ENCODE measurements at places on chromosomes 13 and 19.

- no peak for DNase-seq
Observed at GRCh38 chr19:1871630-1872029, 8.3 kb upstream of the KLF16 start.

- DNase-seq = no peak
Observed at GRCh38 chr13:44573790-44574465, 2.2 kb downstream of the TSC22D1 start.

GRCh38 chr13:31962731-31963370 is 68.7 kb upstream of the FRY start:
- no peak for DNase-seq

DNA sequence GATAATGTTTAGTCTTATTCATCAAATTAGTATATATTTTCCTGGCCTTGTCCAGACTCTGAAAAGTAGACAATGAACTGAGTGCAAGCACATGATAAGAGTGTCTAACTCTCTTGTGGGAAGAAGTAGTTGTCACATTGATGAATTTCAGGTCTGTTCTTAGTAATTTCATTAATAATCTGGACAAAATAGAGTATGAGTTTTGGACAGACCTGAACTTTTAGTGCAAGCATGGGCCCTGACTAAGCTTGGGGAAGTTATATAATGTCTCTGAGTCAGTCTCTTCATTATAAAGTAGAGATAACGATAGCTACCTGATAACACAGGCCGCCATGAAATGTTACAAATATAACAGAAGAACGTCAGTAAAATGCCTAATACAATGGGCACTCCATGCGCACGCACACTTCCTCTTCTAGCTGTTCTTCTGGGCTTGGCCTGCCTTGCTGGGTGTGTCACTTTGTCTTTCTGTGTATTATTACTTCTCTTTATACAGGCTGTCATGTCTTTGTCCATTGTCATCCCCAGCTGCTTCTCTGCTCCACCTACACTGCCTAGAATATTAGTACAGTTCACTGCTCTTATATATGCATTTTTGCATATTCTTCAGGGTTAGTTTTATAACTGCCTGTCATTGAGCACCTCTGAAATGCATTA is 129.1 kb upstream of the HTR2A start:
- no peak for DNase-seq

DNA sequence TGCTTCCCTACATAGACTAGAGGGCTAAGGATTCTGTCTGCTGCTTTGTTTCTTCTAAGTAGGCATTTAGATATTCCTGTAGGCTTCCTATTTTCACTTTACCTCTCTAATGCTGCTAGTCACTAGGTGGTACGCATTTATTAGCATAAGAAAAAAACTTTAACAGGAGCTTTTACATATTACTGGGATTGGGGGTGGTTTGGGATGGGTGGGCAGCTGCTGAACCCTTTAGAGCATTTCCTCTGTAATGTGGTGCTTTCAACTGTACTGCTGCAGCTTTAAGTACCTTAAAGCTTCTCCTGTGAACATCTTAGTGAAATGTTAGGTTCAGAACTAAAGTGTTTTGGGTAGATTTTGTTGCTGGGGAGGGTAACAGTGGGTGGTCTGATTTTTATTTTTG is 92.6 kb downstream of the ZNF486 start:
- no peak for DNase-seq

DNA sequence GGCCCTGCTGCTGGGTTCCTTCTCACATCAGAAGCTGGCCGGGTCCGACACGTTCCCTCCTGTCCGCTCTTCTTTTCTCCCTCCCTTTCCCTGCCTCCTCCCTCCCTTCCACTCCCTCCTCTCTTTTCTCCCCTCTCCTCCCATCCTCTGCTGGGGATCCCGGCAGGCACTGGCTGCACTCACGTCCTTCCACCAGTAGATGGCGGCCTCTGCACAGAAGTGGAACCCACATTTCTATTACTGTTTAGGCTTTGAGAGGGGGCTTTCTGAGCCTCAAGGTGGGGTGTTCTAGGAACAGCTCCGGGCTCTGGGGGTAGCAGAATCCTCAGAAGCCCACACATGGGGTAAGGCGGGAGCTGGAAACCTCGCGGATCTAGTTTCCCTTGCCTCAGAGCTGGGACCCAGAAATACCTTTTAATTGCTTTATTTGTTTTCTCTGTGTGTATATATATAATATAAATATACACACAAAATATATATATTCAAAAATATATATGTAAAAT is 294.2 kb downstream of the ZNF536 start:
- peak; percentile 78 for DNase-seq

- DNase-seq = peak; percentile 30
Observed at GRCh38 chr13:112968910-112969691, at the start of gene MCF2L. Gene MCF2L, plus strand, starts transcription at chr13:112969214. Its CDS starts 166 bp downstream, at chr13:112969380.

- DNase-seq = no peak
Observed at GRCh38 chr19:40612831-40613689, 11.9 kb downstream of the LTBP4 start.

DNA sequence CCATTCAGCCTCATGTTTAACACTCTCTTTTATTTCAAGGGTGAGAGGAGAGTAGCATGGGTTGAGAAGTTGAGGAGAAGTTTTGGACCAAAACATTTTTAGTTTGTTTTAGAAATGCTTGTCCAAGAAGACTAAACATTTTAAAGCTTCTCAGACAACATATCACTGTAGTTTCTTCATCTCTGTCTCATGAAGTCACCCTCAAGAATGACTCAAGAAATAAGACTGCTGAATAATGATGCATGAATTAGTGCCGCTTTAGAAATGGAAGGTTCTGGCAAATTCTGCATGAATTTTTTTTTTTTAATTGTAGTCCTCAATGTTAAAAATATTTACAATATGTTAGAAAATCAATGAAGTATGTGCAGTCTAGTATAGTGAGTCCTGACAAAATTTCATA is 422.7 kb upstream of the ARGLU1 start:
- no peak for DNase-seq

DNA sequence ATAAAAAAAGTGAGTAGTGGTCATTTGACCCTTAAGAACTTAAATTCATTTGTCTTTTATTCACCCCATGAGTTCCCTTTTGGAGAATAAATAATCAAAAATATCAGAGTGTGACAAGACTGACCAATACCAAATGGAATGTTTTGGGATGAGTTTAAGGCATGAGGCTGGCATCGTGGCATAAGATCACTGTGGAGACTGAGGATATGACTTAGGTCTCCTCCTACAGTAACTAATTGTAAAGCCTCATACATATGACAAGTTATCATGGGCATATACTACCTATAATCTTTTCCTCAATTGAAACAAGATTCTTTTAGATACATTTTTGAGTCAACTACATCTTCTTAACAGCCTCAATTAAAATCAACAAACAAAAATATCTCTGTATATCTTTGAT is 782.0 kb downstream of the SLITRK1 start:
- DNase-seq = no peak

DNA sequence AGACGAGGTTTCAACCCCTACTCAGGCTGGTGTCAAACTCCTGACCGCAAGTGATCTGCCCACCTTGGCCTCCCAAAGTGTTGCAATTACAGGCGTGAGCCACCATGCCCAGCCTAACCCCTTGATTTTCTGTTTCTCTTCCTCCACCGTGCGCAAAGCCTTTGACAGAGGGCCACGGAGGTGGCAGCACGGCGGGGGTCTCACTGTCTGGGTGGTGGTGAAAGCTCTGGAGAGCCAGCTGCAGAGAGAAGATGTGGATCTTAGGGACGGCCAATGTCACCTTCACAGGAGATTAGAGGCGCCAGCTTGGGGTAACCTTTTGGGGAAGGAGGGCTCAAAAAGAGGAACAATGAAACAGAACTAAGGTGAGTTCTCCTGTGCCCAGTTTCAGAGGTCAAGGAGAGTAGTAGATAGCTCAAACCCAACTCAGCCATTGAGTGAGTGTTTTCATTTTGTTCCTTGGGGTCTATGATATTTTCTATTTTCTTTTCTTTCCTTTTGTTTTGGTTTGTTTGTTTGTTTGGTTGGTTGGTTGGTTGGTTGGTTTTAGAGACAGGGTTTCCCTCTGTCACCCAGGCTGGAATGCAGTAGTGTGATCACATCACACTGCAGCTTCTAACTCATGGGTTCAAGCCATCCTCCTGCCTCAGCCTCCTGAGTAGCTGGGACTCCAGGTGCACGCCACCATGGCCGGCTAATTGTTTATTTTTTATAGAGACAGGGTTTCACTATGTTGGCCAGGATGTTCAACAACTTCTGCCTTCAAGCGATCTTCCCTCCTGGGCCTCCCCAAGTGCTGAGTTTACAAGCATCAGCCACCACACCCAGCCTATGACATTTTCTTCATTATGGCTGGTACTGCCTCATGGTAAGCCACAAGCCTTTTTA is 37.7 kb downstream of the GPR42 start:
- no peak for DNase-seq

GRCh38 chr19:16496613-16496983 is 404 bp downstream of the C19orf44 start:
- no peak for DNase-seq

GRCh38 chr13:95708391-95708774 is 31.4 kb downstream of the DNAJC3 start:
- DNase-seq = no peak

GRCh38 chr13:30998136-30999088 is 66.0 kb downstream of the TEX26 start:
- DNase-seq = no peak

DNA sequence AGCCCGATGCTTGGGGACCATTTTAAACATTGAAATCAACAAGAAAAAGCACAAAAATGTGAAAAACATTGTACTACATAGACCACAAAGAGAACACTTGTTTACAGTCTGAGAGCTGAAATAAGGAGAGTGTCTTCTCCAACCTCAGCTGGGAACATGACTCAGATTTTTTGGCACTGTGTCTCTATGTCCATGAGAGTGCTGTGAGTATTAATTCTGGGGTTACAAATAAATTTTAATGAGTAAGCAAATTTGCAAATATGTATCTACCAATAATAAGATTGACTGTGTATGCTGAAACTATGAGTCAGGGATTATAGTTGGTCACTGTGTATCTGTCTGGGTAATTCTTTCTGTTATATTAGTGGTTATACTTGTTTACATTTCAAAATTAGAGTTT is 174.0 kb downstream of the DCT start:
- no peak for DNase-seq

DNA sequence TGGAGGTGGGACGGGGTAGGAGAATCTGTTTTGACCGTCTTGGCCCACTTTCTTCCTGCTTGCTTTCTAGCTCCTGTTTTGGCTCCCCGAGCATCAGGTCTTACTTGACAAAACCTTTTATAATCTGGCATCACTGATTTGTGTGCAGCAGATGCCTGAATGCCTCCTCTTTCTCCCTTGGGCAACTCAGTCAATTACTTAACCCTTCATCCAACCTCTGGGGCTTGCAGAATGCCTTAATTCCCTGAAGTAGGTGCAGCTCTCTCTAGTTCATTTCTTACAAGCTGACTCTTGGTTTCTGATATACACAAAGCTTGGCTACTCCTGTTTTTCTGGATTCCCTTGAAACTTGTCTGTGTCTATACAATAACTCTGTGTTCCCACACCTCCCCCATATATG is 5.7 kb upstream of the NUP58 start:
- no peak for DNase-seq

DNA sequence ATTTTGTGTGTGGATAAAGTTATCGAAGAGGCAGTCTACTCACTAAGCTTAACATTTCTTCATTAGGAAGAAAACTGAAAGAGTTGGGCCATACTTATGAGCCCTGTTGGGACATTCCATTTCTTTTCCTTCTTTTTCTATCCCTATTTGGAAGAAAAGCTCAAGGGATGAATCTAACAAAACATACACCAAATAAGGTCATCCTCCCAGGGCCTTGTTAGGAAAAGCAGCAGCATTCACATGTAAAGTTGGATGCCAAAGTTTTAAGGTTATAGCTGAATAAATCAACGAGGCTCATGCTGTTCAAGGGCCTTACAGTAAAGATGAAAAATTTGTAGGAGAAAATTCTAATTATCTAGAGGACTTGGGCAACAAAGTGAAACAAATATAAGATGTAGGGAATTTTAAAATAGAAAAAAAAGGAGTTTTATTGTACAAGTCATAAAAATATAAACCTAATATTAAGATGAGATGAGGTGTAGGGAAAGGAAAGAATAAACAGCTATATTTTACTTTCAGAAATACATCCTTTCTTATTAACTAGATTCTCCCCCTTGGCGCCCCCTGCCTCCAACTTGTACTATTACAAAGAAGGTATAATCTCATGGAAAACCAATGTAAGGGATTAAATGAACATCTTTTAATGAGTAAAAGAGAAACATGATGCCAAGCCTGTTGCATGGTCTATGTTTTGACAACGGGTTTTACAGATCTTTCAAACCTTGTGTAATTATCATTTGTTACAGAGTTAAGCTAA is 160.4 kb downstream of the PCDH20 start:
- DNase-seq = no peak

- no peak for DNase-seq
Observed at GRCh38 chr13:76239031-76239680, 603.0 kb downstream of the LMO7 start.

DNA sequence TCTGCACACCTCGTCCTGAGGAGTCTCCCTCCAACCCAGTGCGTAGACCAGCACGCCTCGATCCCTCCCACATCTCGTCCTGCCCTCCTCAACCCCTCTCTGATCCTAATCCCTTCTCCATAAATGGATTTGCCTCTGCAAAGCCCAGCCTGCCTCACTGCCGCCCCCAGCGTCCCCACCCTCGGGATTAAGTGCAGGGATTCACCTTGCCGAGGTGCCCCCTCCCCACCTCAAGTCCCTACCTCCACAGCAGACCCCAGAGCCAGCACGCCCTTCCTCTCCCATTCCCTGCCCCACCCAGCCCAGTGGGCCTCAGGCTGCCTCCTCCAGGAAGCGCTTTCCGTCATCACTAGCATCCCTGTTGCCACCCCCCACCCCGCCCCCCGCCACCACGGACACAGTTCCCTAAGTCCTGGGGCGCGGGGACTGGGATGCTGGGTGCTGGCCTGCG is 4.0 kb downstream of the KLF16 start:
- DNase-seq = no peak

DNA sequence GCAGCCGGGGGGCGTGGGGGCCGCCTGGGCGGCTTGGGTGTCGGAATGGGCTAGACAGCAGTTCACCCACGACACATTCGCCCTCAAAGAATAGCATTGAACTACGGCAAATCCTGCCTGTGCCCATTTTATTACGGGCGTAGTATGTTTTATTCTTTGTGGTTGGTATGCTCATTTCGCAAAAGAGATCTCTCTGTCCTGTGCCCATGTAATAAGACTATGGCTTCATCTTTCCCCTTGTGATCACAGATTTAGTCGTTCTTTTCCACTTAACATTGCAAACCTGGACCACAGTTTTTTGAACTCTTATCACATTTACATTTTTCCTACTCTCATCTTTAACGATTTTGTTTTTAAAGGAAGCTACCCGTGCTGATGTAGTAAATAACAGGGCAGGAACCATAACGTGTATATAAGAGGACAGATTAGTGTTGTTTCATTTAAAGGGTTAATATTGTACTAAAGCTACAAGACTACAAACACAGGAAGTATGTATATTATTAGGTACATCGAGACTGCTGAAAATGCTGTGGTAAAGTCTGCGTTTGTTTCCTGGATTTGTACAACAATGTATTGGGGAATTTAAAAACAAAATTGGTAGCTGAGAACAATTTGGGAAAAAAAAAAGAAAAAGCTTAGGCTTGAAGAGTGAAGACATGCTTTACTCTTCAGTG is 3.2 kb upstream of the MYCBP2 start:
- DNase-seq = no peak

GRCh38 chr19:41872384-41872774 is 4.7 kb upstream of the CD79A start:
- DNase-seq = no peak

GRCh38 chr13:29710511-29710910 is 115.0 kb upstream of the SLC7A1 start:
- no peak for DNase-seq

- no peak for DNase-seq
Observed at GRCh38 chr13:76942363-76942762, 5.9 kb upstream of the ACOD1 start.

All from neural crest cell (in vitro differentiated cells).